Hypothalamus (tissue), 51 donors: ENCODE measurements at places on chromosomes 2 and 18.

DNA sequence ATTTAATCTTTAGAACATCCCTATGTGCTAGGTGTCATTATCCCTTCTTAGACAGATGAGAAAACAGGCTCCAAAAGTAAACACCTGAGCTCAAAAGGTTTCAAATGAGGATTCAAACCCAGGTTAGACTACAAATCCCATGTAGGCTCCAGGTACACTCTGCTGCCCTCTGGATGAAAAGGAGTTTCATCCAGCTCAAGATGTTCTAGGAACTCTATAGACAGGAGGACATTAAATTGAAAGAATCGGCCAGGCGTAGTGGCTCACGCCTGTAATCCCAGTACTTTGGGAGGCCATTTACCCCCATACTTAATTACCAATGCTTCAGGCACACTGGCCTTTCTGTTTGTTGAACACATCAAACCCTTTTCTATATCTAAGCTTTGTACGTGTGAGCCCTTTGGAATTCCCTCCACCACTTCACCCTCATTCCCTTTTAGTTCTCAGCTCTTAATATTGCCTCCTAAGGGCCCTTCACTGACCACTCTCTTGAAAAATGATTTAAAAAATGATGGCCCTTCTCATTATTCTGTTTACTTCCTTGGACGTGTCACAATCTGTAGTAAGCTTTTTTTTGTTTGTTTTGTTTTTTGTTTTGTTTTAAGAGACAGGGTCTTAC lies 10.7 kb downstream of the SLC25A12 start:
- no peak for DNase-seq

GRCh38 chr18:37565977-37566478 lies 430 bp upstream of the CELF4 start:
- DNase-seq: peak; percentile 74

GRCh38 chr18:32297579-32298170 lies 107.8 kb downstream of the MEP1B start:
- DNase-seq: no peak

DNA sequence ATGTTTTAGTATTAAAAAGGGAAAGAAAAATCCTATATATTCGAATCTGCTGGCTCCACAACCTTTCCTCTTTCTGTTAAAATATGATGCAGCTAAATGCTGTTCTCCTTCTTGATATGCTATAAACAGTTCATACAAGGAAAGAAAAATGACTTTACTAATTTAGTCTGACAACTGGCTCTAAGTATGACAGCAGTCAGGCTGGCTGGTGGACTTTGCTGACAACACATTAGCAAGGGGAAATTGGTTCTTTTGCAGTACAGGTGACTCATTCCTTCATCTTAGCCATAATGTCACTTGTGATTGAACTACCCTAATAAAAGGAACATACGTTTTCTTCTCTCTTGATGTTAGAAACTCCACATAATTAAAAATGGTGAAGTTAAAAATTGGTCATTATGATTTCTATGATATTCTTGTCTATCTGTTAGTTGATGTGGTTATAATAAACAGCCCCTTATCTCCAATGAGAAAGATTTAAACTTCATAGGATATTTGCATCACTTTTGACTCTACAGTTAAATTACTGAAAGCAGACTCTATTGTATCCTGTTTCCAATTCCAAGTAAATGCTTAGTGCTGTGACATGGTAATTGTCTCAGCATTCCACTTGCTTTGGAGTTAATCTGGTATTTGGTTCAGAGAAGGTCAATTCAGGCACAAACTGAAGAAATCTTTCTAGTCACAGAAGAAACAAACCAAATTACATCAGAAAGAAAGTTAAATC lies 315.3 kb upstream of the GULP1 start:
- DNase-seq: no peak

GRCh38 chr2:28321426-28321825 lies 71.2 kb upstream of the FOSL2 start:
- no peak for DNase-seq

DNA sequence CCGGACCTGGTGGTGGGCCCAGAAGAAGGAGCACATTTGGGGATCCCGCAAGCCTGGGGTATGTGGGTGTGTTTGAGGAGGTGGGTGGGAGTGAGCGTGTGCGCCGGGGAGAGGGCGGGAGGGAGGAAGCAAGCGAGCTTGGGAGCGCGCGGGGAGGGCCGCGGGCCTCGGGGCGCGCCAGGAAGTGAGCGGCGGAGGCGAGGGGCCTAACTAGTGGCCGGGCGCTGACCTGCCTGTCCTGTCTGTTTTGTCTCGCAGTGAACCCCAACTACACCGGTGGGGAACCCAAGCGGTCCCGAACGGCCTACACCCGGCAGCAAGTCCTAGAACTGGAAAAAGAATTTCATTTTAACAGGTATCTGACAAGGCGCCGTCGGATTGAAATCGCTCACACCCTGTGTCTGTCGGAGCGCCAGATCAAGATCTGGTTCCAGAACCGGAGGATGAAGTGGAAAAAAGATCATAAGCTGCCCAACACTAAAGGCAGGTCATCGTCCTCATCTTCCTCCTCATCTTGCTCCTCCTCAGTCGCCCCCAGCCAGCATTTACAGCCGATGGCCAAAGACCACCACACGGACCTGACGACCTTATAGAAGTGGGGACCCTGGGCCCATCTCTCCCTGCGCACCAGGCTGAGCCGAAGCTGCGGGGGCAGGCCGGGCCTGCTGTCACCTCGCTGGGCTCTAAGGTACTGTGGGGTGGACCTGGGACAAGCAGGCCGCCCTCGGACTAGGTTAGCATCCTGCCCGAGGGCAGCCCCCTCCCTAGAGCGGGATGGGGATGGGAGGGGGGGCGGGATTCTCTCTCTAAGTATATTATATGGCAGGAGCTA lies 1.2 kb downstream of the HOXD4 start:
- no peak for DNase-seq

DNA sequence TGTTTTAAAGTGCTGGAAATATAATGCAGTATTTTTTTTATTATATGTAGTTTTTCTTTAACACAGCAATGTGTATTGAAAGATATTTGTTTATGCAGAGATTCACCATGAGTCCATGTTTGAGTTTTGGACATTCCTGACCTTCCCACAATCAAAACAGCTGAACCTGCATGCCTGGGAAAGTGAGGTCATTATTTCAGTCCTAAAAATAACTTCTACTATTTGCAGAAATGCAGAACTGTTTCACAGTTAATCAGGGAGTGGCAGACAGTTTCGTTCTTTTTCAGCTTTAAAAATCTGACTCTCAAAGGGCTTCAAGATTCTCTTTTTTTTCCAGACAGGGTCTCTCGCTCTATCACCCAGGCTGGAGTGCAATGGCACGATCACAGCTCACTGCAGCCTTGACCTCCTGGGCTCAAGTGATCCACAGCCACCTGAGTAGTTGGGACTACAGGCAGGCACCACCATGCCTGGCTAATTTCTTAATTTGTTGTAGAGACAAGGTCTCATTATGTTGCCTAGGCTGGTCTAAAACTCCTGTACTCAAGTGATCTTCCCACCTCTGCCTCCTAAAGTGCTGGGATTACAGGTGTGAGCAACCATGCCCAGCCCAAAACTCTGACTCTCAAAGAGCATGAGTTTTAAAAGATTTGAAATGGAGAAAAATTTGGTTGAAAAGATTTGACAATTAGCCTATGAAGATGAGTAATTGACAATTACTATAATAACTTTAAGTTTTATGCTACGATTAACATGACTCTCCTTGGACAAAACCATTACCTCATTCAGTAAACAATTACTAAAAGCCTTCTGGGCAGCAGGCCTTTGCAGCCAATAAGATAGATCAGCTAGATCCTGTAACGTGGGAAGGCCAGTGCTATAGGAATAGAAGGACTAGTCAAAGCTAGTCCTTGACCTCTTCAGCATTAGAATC lies 5.0 kb upstream of the MYL12B start:
- no peak for DNase-seq

DNA sequence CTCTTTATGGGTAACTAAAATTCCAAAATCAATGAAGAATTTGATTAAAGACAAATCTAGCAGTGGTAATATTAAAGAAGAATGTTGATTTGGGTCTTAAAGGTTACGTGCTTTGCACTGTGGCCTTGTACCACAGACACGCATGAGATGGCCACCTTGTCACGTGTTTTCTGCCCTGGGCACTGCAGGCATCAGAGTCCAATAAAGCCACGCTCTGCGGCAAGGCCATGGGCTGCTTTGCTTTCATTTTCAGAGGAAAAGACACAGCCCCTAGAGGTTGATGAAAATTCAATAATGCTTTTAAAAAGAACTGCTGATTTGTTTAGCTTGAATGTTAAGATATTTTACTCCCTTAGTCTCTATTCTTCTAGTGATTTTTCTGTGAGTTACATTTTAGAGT lies 30.4 kb downstream of the AOX1 start:
- DNase-seq: no peak

DNA sequence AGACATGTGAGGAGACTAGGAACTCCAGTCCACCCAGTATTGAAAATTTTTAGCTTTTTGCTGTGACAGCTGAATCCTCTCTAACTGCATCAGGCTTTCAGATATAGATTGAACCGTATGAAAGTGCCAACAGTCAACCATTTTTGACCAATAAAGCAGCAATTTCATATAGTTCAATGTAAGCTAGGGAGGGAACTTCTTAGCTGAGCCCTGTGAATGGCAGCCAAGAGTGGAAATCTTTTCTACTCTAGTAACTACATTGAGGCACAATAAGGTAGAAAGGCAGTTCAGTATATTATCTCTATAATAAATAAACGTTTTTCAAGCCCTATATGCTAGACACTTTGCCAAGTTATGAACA lies 96.3 kb upstream of the TANK start:
- DNase-seq: no peak

- no peak for DNase-seq
Measured at GRCh38 chr2:46259777-46260168, 37.4 kb upstream of the EPAS1 start.

- DNase-seq: no peak
Measured at GRCh38 chr2:95015261-95015912, 10.1 kb upstream of the MAL start.

- no peak for DNase-seq
Measured at GRCh38 chr2:147109291-147109690, 735.5 kb upstream of the ACVR2A start.

GRCh38 chr18:55990186-55990585 lies 402.2 kb upstream of the TCF4 start:
- no peak for DNase-seq

DNA sequence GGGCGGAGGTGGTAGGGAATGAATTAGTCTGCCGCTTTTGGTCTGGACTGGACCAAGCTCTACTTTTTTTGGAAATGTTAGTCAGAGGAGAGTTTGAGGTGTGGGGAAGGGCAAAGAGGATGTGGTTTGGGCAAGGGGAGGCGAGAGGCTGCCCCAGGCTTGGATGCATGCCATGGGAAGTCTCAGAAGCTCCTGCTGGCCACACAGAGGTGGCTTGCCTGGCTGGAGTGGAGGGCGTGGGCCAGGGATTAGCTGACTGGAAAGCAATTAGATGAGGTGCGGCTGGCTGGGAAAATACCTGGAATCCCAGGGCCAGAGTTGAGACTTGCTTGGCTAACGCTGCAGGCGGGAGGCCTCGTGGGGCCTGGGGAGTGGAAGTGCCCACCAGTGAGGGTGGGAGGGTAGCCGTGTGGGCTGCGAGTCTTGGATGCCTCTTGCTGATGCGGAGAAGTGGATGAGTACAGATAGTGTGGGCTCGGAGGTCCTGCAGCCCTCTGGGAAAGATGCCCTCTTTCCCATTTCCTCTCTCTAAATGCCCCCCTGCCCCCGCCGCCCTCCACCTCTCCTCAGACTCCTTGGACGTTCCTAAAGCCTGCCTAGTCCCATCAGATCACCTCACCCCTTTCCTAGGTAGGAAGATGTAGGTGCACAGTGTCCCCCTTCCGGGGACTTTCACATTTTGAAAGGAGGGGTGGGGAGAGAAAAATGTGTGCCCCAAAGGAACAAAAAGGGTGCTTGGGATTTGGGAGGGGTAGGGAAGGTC lies 117.6 kb downstream of the SMAD7 start:
- DNase-seq: no peak

DNA sequence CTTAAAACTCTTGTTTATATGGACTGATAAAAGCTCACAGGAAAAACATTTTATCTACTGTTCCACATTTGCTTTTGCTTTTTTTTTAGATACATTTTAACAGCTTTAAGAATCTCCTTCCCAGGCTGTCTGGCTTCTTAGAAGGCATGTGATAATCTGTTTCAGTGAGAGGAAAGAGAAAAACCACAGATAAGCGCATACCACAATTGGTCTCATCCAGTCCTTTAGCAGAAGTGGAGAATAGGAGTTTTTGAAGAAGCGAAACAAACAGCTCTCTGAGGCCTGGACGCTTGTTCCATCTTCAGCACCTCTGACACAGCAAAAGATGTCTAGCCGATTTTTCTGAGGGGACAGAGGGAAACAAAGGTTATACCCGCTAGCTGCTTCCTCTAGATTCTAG lies 37.6 kb downstream of the RMC1 start:
- DNase-seq: no peak

- DNase-seq: no peak
Measured at GRCh38 chr2:28428486-28428885, 35.8 kb downstream of the FOSL2 start.

- DNase-seq: no peak
Measured at GRCh38 chr2:159894145-159894838, 96.3 kb upstream of the CD302 start.

DNA sequence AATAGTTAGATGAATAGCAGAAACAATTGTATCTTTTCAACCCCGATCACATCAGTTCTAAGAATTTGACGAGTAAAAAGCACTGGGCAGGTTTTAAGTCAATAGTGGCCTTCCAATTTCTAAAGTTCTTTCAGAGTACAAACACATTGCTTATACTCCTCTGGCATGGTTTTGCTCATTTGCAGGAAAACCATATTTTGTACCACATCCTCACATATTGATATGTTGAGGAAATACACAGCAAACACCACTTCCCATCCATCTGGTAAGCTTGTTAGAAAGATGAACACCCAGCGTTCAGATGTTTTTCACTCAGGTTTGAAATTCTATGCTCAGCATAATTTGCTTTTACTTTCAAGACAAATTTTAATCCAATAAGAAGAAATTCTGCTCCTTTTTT lies 344.6 kb upstream of the ACVR2A start:
- no peak for DNase-seq

DNA sequence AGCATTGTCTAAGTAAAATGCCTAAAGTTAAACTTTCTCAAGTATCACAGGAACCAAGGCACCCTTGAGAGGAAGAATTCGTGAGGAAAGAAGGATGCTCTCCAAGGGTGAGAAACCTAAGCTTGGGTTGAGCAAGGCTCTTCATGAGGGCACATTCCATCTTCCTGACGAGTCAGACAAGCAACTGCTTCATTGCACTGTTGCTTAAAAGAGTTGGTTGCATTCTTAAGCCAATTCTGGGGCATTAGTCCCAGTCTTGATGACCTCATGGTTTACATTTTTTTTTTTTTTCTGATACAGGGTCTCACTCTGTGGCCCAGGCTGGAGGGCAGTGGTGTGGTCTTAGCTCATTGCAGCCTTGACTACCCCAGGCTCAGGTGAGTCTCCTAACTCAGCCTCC lies 237.5 kb downstream of the ACTR3 start:
- DNase-seq: no peak
